Suppressor macrophage treated with lipopolysaccharide for 1 hour (primary cell): ENCODE measurements at places on chromosomes 2 and 18.
A peak's percentile ranks its signal among the peaks of the same experiment; 100 is the strongest.

- no peak for DNase-seq
Measured at GRCh38 chr18:37659906-37660305, 94.3 kb upstream of the CELF4 start.

DNA sequence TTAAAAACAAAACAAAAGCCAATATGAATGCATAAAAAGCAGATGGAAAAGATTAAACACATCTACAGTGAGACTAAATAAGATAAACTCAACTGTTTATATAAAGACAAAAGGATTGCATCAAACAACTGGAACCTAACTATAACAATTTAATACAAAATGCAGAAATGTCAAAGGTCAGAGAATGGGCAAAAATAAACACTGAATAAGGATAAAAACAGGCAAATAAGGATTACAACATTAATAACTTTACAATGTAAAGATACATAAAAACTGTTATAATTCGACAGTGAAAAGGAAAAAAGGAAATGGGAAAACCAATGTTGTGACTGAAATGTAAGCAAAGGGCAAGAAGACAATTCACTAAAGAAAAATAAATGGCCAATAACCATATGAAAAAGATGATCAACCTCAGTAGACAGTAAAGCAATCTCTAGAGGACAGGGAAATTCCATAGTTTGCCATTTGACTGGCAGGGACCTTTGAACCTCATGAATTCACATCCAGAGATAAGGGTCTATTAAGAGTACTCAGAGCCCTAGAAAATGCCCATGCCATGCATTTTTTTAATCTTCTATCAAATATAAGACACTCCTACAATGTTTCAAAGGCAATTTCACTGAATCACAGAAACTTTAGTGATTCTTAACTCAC is 83.7 kb downstream of the TMEM131 start:
- peak; percentile 21 for DNase-seq

DNA sequence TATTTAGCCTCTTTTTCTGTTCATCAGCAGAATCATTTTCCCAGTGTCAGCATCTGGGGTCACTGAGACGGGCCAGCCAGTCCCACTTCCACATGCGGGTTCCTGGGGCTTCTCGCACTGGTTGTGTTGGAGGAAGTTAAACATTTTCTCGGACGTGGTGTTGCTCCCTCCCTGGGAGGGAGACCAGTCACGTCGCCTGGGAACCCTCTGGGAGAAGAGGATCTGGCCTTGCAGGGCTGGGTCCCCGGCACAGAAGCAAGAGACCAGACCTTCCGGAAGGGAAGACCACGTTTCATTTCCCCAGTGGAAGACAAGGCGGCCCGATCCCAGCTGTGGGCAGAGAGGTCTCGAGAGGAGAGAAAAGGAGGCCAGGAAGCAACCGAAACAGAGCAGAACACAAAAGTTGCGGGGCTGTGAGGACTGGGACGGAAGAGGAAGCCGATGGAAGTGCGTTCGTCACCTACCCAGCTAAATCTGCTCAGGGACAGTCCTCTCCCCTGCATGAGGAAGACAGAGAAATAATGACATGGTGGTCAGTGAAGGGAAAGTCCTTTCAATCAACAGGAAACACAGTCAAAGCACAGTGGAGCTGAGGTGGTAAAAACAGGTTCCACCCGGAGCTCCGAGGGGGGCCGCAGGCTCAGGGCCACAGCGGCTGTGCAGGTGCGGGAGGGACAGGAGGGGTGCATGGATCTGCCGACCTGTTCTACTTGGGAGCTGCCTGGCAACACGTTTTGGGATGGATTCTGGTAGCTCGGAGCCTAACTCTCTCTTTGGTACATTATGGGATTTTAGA is 144.4 kb downstream of the MBP start:
- peak; percentile 77 for DNase-seq

GRCh38 chr2:215684448-215685237 is 248.8 kb upstream of the FN1 start:
- DNase-seq = no peak

- no peak for DNase-seq
Measured at GRCh38 chr2:229173825-229174359, 97.2 kb downstream of the PID1 start.

GRCh38 chr2:234673501-234673900 is 176.6 kb upstream of the ARL4C start:
- DNase-seq = no peak

DNA sequence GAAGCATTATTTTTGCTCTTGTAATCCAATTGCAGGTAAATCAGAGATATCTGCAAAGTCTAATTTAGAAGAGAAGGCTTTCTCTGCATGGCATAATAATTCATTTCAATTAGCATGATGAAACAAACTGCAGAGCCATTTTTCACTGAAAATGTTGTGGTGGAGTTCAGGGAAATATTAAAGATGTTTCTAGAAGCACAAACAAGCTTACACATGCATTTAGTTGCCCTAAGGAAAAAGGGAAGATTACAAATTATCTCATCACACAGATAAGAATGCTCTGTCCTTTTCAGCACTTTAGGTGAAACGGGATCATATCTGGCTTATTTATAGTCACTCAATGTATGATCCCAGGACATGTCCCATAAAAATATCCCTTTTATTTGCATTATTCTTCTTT is 252.1 kb upstream of the TANK start:
- DNase-seq = no peak

DNA sequence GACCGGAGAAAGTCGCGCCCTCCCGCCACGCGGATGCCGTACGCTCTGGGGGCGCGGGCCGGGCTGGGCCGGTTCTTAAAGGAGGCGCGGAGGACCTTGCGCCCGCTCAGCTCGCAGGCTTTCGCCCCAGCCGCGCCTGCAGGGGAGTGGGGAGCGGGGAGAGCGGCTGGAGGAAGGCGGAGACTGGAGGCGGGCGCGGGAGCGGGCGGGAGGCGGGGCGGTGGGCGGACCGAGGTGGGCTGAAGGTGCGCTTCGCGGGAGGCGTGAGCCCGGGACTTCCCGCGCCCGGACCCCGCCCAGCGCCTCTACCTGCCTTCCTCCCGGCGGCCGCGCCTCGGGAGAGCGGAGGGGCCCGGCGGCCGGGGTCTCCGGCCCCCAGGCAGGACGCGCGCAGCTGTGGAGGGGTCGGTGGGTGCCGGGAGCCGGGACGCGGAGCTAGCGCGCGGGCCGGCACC is at the start of gene ADRA2B:
ADRA2B (minus strand) TSS at position 148 of the 455 bp plus-strand sequence. CDS start 422 bp downstream, outside the sequence.
- peak; percentile 73 for DNase-seq

DNA sequence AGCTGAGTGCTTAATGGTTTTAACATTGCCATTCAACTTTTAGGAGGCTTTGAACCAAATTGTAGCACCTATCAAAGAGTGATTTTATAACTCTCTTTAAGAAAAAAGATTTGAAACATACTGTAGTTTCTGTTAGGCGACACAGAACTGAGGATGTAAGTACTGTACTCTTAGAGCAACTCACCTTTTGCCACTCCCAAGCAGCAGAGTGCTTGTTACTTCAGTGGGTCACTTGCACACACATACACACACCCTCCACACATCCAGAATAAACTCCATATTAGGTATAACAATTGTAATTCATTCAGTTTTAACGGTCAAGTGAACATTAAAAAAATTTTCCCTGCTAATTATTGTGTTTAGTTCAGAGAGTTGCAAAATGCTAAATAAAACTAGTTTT is 118.3 kb downstream of the CAMKMT start:
- DNase-seq = no peak

DNA sequence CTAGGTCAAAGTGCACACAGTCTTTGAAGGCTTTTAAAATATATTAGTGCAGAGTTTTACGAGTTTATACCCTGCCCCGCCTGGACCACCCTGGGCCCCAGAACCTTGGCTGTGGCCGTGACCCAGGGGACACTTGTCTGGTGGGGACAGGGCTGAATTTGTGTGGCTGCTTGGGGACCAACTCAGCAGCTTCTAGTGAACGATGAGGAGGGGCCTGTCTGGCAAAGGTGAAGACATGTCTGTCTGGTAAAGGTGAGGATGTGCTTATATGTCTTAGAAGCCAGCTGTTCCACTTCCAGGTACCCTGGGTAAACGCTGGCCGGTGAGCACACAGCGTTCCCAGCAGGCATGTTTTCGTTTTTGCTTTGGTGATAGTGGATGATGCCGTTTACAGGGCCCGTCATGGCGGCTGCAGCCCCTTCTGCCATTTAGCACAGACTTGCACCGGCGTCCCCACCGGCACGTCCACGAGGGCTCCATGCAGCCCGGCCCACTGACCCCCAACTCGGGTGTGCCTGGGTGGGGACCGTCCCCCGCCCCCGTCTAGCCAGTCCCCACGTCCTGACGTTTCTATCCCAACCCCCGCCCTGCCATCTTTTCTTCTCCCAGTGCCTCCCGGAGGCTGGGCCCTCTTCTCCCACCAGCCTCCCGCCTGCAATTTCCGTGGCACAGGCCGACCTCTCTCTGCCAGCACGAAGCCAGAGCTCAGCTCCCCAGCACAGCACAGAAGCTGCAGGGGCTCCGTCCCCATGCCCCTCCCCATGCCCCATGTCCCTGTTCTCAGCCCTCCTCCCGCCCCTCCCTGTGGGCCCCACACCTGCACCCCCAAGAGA is 67.8 kb downstream of the SLC66A2 start:
- no peak for DNase-seq

DNA sequence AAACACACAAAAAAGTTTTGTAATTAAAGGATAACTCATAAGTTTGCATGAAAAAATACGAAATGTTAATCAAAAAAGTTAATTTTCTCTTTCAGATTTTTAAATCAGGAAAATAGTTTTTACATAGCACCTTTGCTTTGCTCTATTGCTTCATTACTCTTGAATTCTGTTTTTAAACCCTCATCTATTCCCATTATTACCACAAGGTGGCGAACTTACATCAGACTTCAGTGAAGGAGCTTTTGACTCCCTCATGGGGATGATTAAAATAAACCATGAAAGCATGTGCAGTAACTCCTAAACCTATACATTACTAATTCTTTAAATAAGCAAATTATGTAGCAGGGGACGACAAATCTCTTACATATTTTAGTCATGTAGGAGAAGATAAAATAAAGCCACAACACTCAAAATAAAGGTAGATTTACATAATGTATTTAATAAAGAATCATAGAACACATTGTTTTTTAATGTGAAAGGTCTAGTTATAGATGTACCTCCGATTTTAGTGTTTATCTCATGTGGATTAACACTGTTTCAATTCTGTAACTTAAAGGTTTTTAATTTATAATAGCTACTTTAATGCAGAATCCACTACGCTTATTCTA is 105.2 kb downstream of the NETO1 start:
- DNase-seq = peak; percentile 72

DNA sequence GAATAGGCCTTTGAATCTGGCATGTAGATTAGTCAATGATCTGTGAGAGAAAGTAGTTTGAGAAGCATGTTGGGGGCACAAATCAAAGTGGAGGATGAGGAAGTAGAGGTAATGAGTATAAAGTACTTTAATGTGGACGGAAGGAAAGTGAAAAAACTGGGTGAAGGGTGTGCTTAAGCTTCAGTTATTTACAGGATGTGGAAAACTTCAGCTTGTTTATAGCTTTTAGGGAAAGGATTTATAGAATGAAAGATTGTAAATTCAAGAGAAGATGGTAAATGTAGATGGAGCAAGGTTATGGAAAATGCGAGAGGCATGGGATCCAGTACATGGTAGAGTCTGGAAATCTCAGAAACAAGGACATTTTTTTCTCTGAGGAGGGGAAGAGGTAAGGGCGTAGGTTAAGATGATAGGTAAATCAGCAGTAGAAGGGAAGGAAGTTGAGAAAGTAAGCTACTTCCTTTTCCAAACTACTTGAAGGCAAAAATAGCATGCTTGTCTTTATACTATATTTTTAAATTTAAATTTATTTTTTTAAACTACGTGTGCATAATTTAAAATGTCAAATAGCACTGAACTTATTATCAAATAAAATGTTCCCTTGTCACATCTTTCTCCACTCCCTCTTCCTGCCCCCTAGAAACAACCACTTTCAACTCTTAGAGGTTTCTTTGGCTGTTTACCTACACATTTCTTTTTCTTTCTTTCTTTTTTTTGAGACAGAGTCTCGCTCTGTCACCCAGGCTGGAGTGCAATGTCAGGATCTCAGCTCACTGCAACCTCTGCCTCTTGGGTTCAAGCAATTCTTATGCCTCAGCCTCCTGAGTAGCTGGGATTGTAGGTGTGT is 8.5 kb downstream of the FAM117B start:
- DNase-seq = no peak

GRCh38 chr2:136628490-136628889 is 136.9 kb upstream of the THSD7B start:
- DNase-seq = no peak

DNA sequence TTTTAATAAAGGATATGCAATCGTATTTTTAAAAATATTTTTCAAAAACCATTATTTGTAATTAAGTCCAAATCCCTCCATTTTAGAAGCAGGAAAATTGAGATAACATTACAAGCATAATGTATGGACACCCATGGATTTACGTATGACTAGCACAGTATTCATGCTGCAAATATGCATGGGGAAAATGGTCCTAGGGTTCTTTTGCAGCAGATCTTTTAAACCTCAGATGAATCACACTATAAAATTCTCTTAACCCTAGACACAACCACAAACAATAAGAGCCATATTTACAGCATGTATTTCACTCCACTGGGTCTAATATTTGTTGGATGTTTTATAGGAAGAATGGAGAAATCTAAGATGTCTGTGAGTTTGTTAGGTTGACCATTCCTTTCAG is 453.4 kb downstream of the TGIF1 start:
- DNase-seq = no peak

DNA sequence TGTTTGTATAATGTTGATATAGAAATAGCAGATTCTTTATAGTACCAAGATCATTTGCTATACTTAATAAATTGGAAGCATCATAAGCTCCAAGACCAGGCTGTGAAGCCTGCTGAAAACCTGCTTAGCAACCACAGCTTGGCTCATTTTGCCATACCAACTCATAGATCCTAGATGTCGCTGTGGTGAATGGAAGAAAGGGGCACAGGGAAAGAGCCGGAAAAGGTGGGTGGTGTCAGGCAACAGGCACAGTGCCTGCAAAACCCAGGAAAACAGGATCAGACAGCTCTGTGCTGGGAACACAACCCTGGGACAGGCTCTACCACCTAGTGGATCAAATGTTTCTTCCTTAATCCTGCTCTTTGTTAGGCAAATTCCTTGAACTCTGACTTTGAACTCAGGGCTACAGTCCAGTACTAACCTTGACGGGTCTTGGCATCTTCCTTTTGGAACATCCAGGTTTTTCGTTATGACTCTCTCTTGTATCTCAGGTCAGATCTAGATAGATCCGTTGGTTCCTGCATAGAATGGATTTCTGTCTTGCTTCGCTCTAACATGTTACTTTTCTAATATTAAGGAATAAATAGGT is 31.6 kb downstream of the TWSG1 start:
- no peak for DNase-seq

DNA sequence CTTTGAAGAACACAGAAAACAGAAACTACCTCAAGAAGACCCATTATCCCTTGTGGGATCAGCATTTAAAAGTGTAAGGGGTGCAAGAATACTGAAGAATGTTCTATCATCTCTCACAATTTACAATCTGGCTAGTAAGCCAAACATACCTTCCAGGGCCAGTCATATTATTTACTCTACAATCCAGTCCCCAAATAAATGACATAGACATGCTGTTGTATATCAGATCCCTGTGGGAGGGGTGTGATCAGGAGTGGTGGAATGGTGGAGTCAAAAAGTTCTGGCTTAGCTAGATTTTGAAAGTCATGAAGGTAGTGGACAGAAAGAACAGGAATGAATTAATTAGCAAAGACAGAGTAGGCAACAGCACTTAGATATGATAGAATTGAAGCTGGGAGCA is 1.8 kb upstream of the ITPRID2 start:
- DNase-seq = no peak

GRCh38 chr18:32777049-32777448 is 4.2 kb upstream of the KLHL14 start:
- DNase-seq = no peak

GRCh38 chr2:167509586-167509985 is 621.3 kb downstream of the XIRP2 start:
- DNase-seq = no peak

GRCh38 chr2:217527590-217528202 is 475.1 kb downstream of the TNS1 start:
- no peak for DNase-seq

GRCh38 chr2:213429516-213429915 is 145.3 kb downstream of the SPAG16 start:
- no peak for DNase-seq
